ENCODE measurements at places on chromosomes 3 and 15.
A peak's percentile ranks its signal among the peaks of the same experiment; 100 is the strongest.

DNA sequence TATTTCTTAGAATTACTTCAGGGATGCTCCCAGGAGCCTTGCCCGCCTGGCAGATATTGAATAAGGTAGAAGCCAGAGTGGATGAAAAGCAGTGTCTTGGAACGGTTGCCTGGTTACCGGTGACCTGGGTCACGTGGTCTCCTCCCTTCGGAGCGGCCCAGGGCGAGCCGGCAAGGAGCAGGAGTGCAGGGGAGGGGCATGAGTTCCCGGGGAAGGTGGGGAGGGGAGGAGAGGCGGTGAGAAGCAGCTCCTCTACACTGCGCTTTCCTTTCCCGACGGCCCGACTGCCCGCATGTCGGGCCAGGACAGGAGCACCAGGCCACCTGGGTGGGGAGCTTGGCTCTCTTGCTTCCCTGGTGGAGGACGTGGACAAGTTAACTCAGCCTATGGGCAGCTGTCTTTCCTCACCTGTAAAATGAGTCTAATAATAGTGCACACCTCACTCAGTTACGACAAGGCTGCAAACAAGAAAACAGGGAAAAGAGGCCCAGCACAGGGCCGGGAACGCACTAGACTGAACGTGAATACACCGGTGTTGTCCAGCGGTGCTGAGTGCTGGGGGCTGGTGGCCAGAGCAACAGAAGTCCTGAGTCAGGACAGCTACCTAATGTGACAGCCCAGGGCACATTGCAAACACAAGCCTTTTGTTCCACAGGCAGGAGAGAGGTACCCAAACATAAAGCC, 198.3 kb downstream of the ADAMTS9 start:
- no peak for DNase-seq

DNA sequence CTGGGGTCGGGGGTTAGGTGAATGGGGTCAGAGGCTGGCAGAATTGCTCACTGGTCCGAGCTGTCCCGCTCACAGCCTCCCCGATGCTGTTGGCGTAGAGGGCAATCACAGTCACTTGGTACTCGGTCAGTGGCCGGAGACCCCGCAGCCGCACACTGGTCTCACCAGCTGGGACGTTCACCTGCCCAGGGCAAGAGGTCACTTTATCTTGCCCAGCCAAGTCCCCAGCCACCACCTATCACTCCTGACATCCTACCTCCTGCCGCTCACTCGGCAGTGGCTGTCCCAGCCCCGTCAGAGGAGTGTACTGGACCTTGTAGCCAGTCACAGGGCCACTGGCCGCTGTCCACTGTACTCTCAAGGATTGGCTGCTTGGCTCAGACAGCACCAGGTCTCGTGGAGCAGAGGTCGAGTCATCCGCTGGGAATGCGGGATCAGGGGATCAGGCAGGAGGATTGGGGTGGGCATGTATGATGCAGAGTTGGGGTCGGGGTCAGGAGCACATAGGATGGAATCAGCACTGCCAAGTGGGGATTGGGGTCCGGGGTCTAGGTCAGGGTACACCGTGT, 2.5 kb downstream of the COL7A1 start:
- DNase-seq = no peak

DNA sequence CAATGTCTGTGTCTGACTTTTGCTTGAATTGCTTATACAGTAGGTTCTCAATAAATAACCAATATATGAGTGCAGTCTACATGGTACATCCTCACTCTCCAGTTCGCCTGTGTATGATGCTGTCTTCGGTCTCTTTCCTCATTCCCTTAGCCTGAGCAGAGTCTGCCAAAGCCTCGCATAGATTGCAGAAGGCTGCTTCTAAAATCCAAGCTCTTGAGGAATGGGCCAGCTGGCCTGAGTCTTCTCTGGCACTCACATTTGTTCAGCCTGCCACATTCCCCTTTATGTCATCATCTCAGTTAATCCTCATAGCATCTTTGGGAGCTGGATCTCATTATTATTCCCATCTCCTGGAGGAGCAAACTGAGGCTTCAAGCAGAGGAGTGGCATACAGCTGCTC, 27.2 kb upstream of the ADAMTS7 start:
- DNase-seq = no peak

GRCh38 chr3:45988804-45989203, 6.8 kb downstream of the FYCO1 start:
- no peak for DNase-seq

- DNase-seq = no peak
Measured at GRCh38 chr3:29416514-29416913, 135.6 kb downstream of the RBMS3 start.

DNA sequence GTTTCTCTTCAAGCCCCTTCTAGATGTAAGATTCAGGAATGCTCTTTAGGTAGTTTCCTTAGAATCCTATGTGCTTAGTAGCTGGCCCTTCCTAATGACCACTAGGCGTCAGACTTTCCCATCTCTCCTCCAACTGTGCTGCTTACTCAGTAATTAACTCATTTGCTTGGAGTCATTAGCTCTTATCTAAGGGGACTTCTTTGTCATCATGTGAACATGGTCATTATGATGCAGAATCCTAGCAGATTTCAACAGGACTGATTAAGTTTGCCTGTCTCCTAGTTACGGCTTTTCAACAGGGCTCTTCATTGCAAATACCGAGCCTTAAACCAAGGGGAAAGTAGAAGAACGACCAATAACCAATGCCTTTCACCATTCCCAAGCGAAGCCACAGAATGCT, 46.4 kb downstream of the GJD2 start:
- DNase-seq = peak; percentile 83

DNA sequence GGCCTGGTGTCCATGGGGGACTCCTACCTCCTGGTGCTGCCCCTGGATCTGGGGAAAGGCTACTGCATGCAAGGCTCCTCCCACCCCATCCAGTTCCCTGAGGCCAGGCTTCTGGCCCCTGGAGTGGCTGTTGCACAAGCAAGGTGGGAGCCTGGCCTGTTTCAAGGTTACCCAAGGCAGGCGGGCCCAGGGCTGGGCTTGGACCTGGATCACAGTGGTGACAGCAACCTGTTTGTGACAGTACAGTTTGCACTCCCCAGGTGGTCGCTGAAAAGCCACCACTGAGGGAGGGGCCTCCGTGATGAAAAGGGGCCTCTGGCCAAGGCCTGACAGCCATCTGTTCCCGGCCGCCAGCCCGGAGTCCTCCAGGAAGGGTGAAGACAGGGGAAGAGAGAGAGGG, 14.4 kb upstream of the KY start:
- no peak for DNase-seq

- peak; percentile 23 for DNase-seq
Measured at GRCh38 chr15:23866832-23867231, 179.7 kb upstream of the NDN start.

GRCh38 chr15:91444656-91445055, 344.6 kb downstream of the SV2B start:
- no peak for DNase-seq

- DNase-seq = no peak
Measured at GRCh38 chr3:159301961-159302360, 500.1 kb downstream of the MFSD1 start.

DNA sequence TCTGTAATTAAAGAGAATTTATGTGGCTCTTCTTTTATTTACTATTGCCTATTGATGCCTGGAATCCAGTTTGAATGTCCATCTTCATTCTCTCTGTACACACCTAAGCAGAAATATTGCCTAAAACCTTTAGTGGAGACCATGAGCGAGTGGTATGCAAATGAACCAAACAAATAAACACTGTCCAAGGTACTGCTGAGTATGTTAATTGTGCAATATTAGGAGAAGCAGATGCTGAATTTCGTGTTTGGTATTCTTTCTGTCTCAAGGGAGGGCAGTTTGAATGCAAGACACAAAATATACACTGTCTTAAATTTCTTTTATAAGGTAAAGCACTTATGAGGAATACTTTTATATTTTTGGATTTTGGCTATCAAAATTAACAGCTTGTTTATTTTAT, 440.9 kb downstream of the RBMS3 start:
- DNase-seq = no peak

GRCh38 chr3:3771094-3771493, 28.1 kb upstream of the LRRN1 start:
- DNase-seq = no peak

- DNase-seq = no peak
Measured at GRCh38 chr15:84151205-84151931, 84.2 kb upstream of the GOLGA6L4 start.

DNA sequence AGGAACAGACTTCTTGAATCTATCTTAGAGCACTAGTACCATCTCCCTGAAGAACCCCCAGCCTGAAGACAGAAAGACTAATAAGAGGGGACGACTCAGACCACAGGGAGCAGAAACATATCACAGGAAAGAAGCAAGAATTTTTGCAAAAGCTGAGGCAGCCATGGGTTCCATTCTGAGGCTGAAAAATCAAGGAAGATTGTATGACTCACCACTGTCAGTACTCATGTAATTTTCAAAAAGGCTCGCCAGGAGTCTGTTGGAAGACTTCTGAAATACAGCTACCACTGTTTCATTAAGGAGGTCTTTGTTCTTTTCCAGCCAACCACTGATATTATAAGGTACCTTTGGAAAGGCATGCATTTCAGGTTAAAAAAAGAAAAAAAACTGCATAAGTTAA, 47.5 kb downstream of the MYH15 start:
- no peak for DNase-seq

- DNase-seq = no peak
Measured at GRCh38 chr3:131612745-131613144, 110.0 kb upstream of the MRPL3 start.

GRCh38 chr3:130900959-130901358, 7.1 kb downstream of the ATP2C1 start:
- DNase-seq = no peak

DNA sequence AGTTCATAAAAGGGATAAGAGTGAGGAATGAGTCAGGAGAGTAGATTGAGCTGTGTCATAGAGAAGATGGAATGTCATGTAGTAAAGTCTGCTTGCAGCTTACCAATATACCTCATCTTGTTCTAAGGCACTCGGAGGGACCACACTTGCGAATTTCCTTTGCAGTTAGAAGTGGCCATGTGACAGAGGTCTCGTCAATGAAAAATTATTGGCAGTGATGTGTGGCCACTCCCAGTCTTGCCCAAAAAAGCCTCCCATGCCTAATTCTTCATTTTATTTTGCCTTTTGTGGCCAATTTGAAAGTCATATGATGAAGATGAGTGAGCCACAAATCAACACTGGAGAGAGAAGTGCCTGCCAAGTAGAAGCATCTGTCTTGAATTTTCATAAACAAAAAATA, 465.6 kb upstream of the ZNF385D start:
- DNase-seq = no peak

GRCh38 chr3:147705651-147706051, 296.5 kb downstream of the ZIC1 start:
- peak; percentile 10 for DNase-seq

- DNase-seq = no peak
Measured at GRCh38 chr3:89690646-89691045, 583.2 kb downstream of the EPHA3 start.

- DNase-seq = no peak
Measured at GRCh38 chr3:71395927-71396695, 187.4 kb downstream of the FOXP1 start.

DNA sequence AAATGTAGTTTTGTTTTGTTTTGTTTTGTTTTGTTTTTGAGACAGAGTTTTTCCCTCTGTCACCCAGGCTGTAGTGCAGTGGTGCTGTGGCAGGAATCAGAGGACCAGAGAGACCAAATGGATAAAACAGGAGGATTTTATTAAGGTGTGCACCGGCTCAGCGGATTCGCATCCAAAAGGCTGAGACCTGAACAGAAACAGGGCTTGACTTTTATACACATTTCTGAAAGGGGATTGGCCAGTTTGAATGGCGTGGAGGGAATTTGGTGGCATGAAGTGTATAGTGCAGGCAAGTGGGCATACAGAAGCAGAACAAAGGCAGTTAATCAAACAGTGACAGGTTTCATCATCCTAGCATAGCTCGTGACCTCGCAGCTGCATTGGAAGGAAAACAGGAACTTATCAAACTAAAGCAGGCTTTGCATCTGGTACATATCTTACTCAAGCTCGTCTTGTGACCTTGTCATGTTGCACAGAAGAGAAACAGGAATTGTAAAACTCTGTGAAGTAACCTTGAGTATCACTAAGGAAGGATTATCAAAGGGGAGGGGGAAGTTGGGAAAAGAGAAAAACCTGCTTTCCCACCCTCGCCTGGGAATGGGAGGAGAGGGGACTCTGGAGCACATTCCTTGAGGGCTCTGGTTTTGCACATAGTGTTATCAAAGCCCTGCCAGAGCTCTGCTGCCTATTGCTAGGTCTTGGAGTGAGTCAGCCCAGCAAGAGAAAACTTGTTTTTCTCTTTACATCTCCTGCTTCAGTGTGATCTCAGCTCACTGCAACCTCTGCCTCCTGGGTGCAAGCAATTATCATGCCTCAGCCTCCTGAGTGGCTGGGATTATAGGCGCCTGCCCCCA, 38.5 kb downstream of the C3orf62 start:
- DNase-seq = peak; percentile 99

DNA sequence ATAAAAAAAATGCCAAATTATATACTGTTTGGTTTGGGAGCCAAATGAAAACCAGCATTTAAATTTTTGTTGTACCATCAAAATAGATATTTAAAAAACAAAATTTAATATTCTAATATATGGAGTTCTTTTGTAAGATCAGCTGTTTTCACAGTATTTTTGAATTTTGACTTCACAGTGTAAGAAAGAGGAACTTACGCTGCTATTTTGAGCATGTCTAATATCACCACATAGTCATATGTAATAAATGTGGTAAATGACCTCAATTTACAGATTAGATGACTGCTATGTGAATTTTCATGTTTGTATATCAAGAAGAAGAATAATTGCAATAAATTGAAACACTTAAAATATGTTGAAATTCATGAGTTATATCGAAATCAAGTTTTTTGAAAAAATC, 189.6 kb downstream of the ARRDC4 start:
- DNase-seq = peak; percentile 65

GRCh38 chr3:62238431-62238830, 134.9 kb downstream of the FEZF2 start:
- DNase-seq = no peak

- no peak for DNase-seq
Measured at GRCh38 chr3:122502941-122503340, 11.8 kb downstream of the KPNA1 start.

- no peak for DNase-seq
Measured at GRCh38 chr15:98611808-98612207, 36.5 kb upstream of the IGF1R start.

GRCh38 chr3:105801397-105801796, 67.4 kb downstream of the CBLB start:
- DNase-seq = no peak

GRCh38 chr3:157533298-157534070, 30.3 kb upstream of the VEPH1 start:
- no peak for DNase-seq

GRCh38 chr3:127304121-127304744, 16.4 kb upstream of the PRR20G start:
- DNase-seq = no peak

DNA sequence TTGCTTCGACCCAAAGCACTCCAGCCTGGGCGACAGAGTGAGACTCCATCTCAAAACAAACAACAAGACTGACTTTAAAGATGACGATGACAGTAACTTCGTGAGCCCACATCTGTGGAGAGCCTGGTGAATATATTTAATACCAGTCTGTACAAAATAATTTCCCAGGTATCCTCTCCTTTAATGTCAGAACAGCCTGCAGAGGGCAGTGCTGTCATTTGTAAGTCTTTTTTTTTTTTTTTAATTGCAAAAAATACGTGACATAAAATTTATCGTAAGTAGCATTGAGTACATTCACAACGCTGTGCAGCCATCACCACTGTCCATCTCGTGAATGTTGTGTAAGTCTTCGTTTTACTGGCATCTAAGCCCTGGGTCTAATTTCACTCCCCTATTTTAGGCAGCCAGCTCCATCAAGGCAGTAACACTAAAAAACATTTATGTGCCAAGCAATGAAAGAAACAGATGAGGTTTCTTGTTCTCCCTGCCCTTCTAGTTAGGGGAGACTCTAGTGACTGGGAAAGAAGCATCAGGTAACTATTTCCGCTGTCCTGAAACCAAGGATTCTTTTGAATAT, 1.4 kb downstream of the HTD2 start:
- DNase-seq = peak; percentile 90
